CD4-positive, alpha-beta memory T cell (primary cell): ENCODE measurements at places on chromosomes 5 and 9. TPM values are rescaled to one million over a fixed set of nuclear protein-coding genes. Genes with fewer than 3 reads are reported as not detected.

DNA sequence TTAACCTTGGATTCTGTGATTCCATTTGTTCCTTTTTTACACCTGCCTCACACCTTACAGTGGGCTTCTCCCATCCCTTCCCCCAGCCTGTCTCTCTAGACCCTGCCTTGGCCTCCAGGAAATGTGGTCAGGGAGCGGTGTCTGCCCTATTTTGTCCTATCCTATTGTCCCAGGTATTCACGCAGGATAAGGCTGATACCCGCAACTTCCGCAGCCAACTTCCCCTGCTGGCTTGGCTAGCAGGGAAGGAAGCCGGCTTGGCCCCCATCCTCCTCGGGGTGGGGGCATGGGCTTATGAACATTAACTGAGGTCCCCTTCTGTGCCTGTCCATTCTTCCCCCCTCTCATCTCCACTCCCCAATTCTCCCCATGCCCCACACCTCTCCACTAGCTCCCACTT, 3.5 kb downstream of the CSF1R start:
- peaks cover 12% of the 10 kb centered on the region for H3K27me3 ChIP-seq
- H3K4me3 ChIP-seq, result no peak overlapping the region
- no peaks in the 10 kb centered on the region for H3K4me1 ChIP-seq
- H3K36me3 ChIP-seq, result no peaks in the 10 kb centered on the region
- DNase-seq, result no peak
- H3K27ac ChIP-seq, result no peak overlapping the region

DNA sequence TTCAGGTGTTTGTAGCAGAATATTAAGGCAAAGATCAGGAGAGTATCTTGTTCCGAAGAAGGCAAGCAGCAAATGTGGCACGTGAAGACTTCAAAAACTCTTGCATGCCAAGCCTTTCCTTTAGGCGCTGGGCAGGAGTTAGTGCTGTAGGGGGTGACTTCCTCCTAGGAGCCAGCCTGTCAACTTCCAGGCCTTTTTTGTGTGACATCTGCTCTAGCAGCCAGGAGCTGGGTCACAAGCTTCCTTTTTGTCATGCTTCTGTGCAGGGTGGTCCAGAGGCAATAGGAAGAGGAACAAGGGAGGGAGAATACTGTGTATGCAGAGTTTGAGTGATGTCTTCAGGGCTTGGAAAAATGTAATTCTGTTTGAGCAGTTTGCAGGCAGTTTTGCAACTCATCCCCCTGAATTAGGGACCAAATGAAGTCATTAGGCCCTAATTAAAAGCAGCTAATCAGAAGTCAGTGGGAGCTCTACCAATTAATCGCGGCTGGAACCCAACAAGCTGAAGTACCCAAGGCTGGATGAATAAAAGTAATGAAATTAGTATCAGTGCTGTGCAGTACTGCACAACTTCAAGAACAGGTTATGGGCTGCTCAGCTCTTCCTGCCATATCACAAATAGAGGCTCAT, 53.5 kb downstream of the TLR4 start:
- no peaks in the 10 kb centered on the region for H3K27me3 ChIP-seq
- H3K36me3 ChIP-seq, result no peaks in the 10 kb centered on the region
- H3K4me3 ChIP-seq, result no peak overlapping the region
- no peak for DNase-seq
- no peak overlapping the region for H3K27ac ChIP-seq
- H3K4me1 ChIP-seq, result no peaks in the 10 kb centered on the region

- no peaks in the 10 kb centered on the region for H3K27me3 ChIP-seq
- no peak for DNase-seq
- no peaks in the 10 kb centered on the region for H3K36me3 ChIP-seq
- no peak overlapping the region for H3K4me3 ChIP-seq
- H3K27ac ChIP-seq, result no peak overlapping the region
These were observed 15.4 kb upstream of the VPS13A start for GRCh38 chr9:77161966-77162365.

- no peaks in the 10 kb centered on the region for H3K4me1 ChIP-seq
- H3K4me3 ChIP-seq, result no peak overlapping the region
- H3K36me3 ChIP-seq, result no peaks in the 10 kb centered on the region
- DNase-seq, result no peak
- H3K27me3 ChIP-seq, result no peaks in the 10 kb centered on the region
These were observed 106.2 kb downstream of the PRDM9 start for GRCh38 chr5:23613566-23613965.

DNA sequence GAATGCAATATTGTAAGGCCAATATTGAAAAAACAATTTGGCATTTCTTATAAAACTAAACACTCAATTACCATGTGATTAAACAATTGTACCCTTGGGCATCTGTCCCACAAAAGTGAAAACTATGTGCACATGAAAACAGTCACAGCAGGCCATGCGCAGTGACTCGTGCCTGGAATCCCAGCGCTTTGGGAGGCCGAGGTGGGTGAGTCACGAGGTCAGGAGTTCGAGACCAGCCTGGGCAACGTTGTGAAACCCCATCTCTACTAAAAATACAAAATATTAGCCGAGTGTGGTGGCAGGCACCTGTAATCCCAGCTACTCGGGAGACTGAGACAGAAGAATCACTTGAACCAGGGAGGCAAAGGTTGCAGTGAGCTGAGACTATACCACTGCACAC, 343.7 kb downstream of the DMRTA1 start:
- no peaks in the 10 kb centered on the region for H3K4me1 ChIP-seq
- no peak overlapping the region for H3K27ac ChIP-seq
- H3K27me3 ChIP-seq, result no peaks in the 10 kb centered on the region
- DNase-seq, result no peak
- H3K4me3 ChIP-seq, result no peak overlapping the region
- H3K36me3 ChIP-seq, result no peaks in the 10 kb centered on the region

- H3K4me1 ChIP-seq, result no peaks in the 10 kb centered on the region
- H3K4me3 ChIP-seq, result no peak overlapping the region
- no peak for DNase-seq
These were observed 96.2 kb upstream of the ARAP3 start for GRCh38 chr5:141778206-141778605.

- no peak overlapping the region for H3K4me3 ChIP-seq
- H3K4me1 ChIP-seq, result no peaks in the 10 kb centered on the region
- peaks cover 16% of the 10 kb centered on the region for H3K27me3 ChIP-seq
These were observed 2.5 kb downstream of the FAM163B start for GRCh38 chr9:133606708-133607025.

GRCh38 chr9:112091810-112092209, 83.3 kb downstream of the SUSD1 start:
- no peaks in the 10 kb centered on the region for H3K36me3 ChIP-seq
- no peak overlapping the region for H3K4me3 ChIP-seq
- peaks cover 21% of the 10 kb centered on the region for H3K4me1 ChIP-seq
- H3K27me3 ChIP-seq, result no peaks in the 10 kb centered on the region

- no peaks in the 10 kb centered on the region for H3K27me3 ChIP-seq
- DNase-seq, result no peak
- H3K36me3 ChIP-seq, result no peaks in the 10 kb centered on the region
- H3K27ac ChIP-seq, result no peak overlapping the region
These were observed 198.7 kb upstream of the HAPLN1 start for GRCh38 chr5:83919071-83920041.

- peaks cover 14% of the 10 kb centered on the region for H3K27me3 ChIP-seq
- no peaks in the 10 kb centered on the region for H3K36me3 ChIP-seq
- H3K27ac ChIP-seq, result no peak overlapping the region
- peaks cover 15% of the 10 kb centered on the region for H3K4me1 ChIP-seq
These were observed 4.7 kb downstream of the NTNG2 start for GRCh38 chr9:132166599-132166998.

- no peak overlapping the region for H3K4me3 ChIP-seq
- no peaks in the 10 kb centered on the region for H3K4me1 ChIP-seq
- no peak overlapping the region for H3K27ac ChIP-seq
- DNase-seq, result no peak
- no peaks in the 10 kb centered on the region for H3K36me3 ChIP-seq
These were observed 227.3 kb upstream of the GLRA1 start for GRCh38 chr5:152151940-152152339.

DNA sequence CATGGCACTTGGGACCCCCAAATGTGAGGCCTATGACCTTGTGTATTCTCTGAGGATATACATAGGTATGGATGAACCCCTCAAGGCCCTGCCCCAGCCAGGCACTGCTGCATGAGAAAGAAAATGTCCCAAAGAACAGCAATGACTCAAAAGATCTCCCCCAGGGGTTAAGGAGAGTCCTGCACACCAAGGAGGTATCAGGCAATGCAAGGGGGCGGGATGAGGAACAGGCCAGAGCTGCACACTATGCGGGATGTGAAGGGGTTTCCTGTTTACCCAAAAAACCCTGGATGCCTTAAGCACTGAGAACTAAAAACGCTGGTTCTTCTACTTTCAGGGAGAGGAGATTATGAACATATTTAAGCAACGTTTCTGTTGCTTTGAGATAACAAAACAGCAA, 3.4 kb downstream of the RAPGEF1 start:
- DNase-seq, result no peak
- H3K27ac ChIP-seq, result peak overlapping the region; percentile 84
- no peaks in the 10 kb centered on the region for H3K27me3 ChIP-seq
- peaks cover 78% of the 10 kb centered on the region for H3K4me1 ChIP-seq

DNA sequence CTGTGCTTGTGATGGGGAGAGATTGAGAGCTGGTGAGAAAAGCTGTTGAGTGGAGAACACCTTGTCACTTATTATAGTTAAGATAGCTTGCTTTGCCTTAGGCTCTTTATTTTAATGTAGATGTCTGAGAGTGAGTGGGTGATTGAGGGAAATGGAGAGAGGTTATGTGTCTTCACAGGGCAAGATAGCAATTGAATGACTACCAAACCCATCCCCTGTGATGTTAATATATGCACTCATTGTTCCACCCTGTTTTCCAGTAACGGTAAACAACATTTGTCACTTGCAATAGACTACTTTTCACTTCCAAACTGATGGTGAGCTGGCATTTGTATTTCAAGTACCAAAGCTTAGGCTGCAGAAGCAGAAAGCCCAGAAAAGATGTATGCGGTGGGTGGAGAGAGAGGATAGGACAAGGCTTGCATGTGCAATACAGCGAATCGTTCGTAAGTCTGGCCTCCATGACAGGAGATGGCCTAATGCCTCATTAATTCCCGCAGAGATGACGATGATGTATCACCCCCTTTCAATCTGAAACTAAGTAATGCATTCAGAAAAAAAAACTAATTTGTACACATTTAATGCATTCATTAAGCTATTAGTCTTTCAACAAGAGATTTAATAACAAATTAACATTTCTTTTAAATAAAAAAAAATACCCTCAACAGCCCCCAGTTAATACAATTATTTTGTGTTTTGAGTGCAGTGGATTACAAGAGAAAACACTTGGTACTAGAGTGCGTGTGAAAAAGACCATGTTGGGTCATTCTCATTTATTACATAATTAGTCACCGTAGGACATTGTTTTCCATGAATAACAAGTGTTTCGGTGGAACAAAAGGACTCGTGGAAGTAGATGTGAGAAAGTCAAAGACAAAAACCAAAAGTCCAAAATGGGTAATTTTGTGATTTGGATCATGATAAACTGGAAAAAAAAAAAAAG, 699.0 kb downstream of the BRINP1 start:
- H3K27me3 ChIP-seq, result no peaks in the 10 kb centered on the region
- no peaks in the 10 kb centered on the region for H3K36me3 ChIP-seq
- no peaks in the 10 kb centered on the region for H3K4me1 ChIP-seq
- no peak overlapping the region for H3K4me3 ChIP-seq

DNA sequence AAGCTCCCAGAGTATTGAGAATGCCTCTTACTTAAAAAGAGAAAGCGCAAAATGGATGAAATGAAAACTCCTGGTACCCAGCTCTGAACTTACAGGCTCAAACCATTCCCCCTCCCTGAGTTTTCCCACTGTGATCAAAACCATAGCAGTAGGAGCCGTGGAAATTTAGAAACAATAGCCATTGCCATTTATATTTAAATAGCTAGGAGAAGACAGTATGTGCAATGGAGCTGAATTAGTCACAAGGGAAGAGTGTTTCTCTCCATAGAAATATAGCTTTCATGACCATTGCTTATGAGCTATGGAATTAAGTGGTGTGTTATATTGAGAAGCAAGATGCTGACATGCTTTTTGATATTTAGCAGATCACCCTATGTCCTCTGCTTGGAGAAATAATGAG, 84.6 kb downstream of the PCSK5 start:
- H3K27me3 ChIP-seq, result no peaks in the 10 kb centered on the region
- no peaks in the 10 kb centered on the region for H3K4me1 ChIP-seq
- no peak overlapping the region for H3K27ac ChIP-seq
- no peak overlapping the region for H3K4me3 ChIP-seq
- no peaks in the 10 kb centered on the region for H3K36me3 ChIP-seq
- no peak for DNase-seq

DNA sequence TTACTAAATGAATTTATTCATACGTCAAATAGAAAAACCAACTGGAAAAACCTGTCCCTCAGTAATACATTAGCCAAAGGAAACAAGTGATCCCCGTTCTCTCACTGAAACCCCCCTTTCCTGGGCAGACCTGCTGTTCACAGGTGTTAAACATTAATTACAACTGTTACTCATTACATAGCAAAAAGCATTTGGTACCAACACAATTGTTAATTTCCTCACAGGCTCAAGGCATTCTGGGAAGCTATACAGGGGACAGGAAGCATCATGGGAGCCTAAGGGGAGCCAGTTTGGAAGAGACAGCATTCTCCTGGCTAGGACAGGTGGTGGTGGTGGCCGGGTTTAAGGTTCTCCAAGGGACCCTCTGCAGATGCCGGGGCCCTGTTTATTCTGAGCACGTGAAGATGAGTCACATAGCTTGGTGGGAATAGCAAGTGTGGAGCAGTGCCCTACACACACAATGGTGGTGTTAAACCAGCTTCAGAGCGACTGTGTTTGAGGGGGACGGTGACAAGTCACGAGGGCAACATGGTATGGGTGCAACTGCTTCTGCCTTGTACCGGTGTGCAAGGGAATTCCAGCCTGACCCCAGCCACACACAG, 62.6 kb upstream of the SLC25A51 start:
- H3K36me3 ChIP-seq, result no peaks in the 10 kb centered on the region
- no peak overlapping the region for H3K27ac ChIP-seq
- H3K4me1 ChIP-seq, result no peaks in the 10 kb centered on the region
- no peak overlapping the region for H3K4me3 ChIP-seq

- no peaks in the 10 kb centered on the region for H3K27me3 ChIP-seq
- no peaks in the 10 kb centered on the region for H3K36me3 ChIP-seq
- H3K27ac ChIP-seq, result no peak overlapping the region
- H3K4me3 ChIP-seq, result no peak overlapping the region
- no peaks in the 10 kb centered on the region for H3K4me1 ChIP-seq
These were observed 59.6 kb upstream of the RGMB start for GRCh38 chr5:98713856-98714255.

ZNF366 gene
- total RNA-seq, result 0.58 TPM

CDKN2A gene
- 7.0 TPM for total RNA-seq
